Activated T-cell treated with anti-CD3 and anti-CD28 coated beads for 24 hours (primary cell): ENCODE measurements at places on chromosomes 5 and 9.
A peak's percentile ranks its signal among the peaks of the same experiment; 100 is the strongest.

DNA sequence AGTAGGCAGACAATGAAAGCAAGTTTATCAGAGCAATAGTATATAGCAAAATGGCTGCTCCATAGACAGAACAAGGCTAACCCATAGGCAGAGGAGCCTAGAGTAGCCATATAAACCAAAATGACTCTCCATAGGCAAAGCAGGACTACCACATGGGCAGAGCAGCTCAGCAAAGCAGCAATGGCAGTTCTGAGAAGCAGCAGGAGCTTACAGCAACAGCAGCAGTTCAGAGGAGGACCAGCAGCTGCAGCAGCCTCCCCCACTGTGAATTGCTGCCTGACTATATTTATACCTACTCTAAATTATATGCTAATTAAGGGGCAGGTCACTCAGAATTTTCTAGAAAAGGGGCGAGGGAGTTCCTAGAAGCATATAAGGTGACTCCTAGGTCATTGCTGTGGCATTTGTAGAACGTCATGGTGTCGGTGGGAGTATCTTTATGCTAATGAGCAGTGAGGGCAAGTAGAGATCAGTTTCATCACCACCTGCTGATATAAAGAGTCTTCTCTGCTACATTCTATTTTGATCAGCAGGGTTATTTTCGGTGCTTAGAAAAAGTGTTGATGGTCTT, 1115.5 kb downstream of the DTWD2 start:
- no peak for DNase-seq

DNA sequence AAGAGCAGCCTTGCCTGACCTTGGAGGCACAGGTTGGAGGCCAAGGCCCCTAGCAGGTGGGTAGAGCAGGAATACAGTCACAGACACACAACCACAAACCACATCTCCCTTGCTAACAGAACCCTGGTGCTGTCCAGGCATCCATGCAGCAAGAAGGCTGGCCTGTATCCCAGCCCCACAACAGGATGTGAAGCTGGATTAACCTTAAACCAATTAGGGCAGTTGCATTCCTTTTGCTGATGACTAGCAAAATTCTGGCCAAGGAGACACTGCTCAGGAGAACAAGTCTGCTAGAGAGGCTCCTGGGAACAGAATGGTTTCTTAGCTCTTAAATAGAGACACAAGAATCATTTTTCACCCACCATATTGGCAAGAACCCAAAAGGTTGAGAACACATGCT, 97.8 kb downstream of the C5orf15 start:
- DNase-seq = no peak

- DNase-seq = no peak
These were observed 94.8 kb downstream of the ARRDC3 start for GRCh38 chr5:91288118-91288916.

- no peak for DNase-seq
These were observed 131.4 kb upstream of the TRIM32 start for GRCh38 chr9:116555556-116556155.

- DNase-seq = no peak
These were observed 128.3 kb upstream of the TBC1D2 start for GRCh38 chr9:98383758-98384157.

GRCh38 chr5:58462623-58463230, 2.8 kb upstream of the PLK2 start:
- DNase-seq = peak; percentile 36

GRCh38 chr5:143812085-143812705, at the start of gene HMHB1:
Gene HMHB1 (plus strand): TSS chr5:143812161.
- DNase-seq = no peak

DNA sequence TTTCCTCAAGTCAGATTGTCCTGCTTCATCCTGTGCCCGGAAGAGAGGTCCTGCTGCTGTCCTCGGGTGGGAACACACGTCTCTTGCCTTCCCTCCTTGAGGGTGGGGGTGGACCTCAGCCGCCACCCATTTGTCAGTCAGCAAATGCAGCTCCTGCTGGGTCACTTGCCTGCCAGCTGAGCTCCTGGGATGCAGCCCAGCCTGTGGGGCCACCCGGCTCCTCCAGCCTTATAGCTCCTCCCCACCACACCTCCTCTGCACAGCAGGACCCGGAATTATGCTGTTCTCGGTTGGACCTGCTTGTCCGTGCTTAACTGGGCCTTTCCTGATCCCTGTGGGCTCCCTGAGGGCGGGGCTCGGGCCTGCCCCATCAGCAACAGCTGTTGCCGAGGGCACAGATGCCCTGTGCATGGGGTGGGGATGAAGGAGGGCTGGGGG, 52.7 kb downstream of the RXRA start:
- DNase-seq = no peak

DNA sequence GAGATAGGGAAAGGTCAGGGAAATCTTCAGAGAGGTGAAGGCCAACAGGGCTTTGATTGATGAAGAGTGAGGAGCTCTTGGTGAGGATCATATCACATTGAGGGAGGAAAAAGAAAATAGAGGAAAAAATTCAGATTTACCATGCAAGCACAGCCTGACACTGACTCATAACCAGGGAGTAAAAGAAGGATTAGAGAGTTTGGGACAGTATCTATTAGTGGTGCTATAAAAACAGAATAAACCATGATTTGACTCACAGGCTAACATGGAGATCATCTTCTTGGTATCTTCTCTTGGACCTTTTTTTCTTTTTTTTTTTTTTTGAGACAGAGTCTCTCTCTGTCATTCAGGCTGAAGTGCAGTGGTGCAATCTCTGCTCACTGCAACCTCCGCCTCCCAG, 44.4 kb downstream of the MUSK start:
- DNase-seq = no peak

GRCh38 chr9:87581949-87582637, 84.4 kb downstream of the DAPK1 start:
- no peak for DNase-seq

DNA sequence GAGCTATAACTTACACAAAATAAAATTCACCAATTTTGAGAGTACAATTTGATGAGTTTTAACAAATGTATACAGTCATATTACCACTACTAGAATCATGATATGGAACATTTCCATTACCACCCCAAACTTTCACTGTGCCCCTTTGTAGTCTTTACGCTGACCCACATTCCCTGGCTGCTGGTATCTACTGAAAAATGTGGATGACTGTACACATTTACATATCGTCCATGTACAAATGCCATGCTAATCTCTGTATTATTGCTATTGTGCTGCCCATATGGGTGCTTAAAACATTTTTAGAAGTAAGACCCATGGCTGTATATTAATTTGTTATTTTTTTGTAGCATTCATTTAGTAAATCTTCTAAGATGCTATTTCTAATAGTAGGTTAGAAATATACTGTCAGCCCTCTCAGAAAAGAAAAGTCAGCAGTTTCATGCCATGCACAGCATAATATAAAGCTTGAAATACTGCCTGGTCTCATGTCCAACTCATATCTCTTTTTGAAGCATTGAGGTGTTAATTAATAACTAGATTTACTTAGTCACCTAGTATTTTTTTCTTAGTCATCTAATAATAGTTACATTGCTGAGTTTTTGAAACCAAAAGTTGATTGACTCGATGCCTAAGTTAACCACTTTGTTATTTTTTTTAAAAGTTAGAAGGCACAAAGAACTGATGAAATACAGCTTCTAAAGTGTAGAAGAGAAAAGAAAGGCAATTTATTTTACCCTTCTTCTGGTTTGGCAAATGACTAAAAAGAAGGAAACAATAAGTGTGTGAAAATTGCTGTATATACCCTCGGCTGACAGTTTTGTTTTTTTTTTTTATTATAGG, 188.3 kb upstream of the MEF2C start:
- no peak for DNase-seq

DNA sequence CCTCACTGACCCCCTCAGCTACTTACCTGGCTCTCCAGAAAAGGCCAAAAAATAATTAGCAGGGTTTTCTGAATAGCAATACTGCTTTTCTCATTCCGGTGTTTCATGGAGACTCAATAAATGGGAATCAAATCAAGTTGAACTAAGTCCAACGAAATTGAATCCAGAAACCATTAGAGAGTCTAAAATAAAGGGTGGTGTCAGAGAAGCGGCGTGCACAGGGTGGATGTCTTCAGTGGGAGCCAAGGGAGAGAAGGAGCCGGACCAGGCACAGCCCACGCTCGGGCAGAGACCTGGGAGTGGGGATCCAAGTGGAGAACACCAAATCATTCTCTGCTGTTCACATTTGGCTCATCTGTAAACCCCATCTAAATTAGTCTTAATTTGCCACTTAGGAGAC, 40.2 kb upstream of the WWC1 start:
- DNase-seq = no peak

DNA sequence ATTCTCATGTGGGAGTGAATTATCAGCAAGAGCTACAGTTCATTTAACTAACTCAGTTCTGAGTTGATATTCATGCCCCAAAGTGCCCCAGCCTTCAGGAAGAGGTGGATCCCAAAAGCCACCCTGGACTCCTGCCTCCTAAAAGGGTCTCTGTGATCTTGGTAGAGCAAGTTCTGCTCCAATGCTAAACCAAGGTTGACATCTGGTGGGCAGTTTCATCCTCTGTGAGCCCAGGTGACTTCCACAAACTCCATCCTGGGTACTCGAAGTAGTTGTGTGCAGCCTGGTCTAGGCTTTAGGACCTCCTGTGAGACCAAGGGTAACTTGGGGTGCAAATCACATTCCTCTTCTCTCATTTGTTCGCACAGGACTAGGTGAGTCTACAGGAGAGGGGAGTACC, 816.8 kb downstream of the MTRR start:
- no peak for DNase-seq

DNA sequence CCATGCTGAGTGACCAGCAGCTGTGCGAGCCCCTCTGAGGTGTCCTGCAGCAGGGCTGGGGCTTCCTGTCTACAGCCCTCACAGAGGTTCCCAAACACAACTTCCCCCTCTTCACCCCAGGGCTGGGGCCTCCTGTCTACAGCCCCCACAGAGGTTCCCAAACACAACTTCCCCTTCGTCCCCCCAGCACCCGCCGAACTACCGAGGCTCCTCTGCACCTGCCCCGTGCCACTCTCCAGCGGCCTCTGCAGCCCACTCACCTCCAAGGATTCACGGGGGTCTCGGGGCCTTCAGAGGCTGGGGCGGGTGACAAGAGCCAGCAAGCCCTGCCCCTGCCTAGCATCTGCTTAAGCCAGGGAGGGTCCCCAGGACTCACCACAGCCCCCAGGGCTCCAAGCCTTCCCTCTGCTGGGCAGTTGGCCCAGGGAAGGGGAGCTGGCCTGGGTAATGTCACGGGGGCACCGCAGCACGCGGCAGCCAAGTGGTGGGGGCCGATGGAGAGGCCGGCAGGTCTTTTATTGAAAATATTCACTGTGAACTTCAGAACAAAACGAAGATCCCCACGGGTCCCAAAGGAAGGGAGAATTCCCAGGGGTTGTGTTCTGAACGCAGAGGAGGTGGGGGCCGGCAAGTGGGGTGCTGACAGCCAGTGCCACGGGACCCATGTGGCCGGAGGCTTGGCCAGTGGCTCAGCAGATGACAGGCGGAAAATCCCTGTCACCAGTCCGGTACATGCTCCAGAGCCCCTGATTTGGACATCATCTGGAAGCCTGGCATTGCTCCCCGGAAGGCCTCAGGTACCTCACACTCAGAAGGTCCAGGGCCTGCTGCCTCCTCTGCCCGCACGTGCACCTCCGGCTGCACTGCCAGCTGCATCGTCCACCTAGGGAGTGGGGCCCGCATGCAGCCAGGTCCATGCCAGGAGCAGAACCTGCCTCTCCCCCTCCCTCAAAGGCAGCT, 125.3 kb downstream of the ADAMTS2 start:
- DNase-seq = no peak

- DNase-seq = no peak
These were observed 1509.7 kb upstream of the WWC1 start for GRCh38 chr5:166781737-166782136.

DNA sequence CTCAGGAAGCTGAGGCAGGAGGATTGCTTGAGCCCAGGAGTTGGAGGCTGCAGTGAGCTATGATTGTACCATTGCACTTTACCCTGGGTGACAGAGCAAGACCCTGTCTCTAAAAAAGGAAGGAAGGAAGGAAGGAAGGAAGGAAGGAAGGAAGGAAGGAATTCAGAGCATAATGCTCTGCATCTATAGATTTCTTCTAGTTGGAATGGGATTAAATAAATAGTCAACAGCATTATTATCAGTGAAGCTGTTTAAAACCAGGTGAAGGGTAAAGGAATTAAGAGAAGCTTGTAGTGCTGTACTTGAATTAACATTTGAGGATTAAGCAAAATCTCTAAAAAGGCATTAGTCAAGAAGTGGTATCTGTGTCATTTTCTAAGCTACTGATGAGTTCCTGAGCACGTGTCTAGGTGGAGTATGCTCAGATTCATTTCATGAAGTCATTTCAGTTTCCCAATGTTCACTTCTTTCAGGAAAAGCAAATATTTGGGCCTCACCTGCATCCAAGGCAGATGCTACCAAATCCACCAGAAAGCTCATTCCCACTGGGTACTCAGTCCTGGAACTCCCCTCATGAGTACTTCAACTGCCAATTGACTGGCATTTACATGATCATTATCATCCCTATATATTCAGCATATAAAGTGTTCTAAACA, 8.4 kb downstream of the PDE6A start:
- no peak for DNase-seq

GRCh38 chr5:175670372-175670771, 12.5 kb downstream of the HRH2 start:
- no peak for DNase-seq

GRCh38 chr5:169646856-169647255, 9.8 kb downstream of the DOCK2 start:
- DNase-seq = no peak

- no peak for DNase-seq
These were observed 4.5 kb downstream of the LEAP2 start for GRCh38 chr5:132877938-132878337.

DNA sequence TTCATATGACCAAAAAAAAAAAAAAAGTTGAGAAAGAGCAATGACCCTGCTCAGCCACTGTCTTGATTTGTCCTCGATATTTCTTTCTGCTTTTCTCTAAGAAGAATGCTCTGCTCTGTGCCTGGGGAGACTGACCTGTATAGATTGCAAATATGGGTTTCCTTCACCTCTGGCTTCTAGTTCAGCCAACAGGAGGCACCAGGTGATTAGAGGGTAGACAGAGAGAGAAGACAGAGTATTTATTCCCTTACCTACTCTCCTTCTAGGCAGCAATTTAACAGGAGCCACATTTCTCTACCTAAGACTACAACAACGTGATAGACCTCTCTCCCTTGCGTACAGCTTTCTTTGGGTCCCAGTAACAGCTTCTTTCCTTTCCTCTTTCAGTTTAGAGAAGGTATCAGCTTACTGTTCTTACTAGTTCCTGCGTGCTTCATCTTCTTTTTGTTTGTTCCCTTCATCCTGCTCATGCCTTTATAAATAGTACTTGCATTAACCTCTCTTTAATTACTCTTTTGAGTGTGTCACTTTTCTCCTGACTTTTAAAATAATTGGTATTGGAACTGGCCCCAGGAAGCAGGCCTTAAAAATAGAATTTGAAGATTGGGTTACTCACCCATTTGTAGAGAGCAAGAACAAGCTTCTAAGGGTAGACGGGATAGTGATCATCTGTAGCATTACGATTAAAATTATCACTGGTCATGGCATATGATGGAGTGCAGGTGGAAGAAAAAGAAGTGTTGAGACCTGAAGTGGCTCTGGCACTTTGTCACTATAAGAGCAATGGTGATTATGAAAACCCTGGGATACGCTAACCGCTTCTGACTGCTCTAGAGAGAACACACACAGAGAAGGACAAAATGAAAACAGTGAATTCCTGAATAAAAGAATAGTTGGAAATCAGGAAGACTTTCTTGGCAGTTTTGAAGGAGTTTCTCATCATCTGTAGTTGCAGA, 161.2 kb upstream of the FSTL4 start:
- DNase-seq = no peak
